Activated naive CD8-positive, alpha-beta T cell treated with anti-CD3 and anti-CD28 coated beads, Interleukin-2, amount 10 ng/mL, durations not matched to agents 7 days and 5 days (primary cell): ENCODE measurements at places on chromosomes 16 and 17.

DNA sequence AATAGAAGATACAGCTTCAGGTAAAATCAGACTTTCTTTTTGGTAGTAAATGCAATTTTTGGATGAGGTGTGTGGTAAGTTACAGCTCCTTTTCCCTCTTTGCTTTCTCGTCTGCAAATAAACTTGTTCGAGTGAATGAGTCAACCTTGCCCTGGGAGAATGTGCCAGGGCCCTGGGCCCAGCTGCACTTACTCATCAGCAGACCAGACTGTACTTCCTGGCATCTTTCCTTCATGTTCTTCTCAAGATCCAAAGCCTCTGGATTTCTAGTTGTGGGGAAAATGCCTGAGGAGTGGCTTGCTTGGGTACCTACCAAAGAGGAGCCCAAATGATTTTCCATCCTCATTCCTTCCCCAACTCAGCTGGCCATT is 5.4 kb upstream of the G6PC1 start:
- no peak for DNase-seq

DNA sequence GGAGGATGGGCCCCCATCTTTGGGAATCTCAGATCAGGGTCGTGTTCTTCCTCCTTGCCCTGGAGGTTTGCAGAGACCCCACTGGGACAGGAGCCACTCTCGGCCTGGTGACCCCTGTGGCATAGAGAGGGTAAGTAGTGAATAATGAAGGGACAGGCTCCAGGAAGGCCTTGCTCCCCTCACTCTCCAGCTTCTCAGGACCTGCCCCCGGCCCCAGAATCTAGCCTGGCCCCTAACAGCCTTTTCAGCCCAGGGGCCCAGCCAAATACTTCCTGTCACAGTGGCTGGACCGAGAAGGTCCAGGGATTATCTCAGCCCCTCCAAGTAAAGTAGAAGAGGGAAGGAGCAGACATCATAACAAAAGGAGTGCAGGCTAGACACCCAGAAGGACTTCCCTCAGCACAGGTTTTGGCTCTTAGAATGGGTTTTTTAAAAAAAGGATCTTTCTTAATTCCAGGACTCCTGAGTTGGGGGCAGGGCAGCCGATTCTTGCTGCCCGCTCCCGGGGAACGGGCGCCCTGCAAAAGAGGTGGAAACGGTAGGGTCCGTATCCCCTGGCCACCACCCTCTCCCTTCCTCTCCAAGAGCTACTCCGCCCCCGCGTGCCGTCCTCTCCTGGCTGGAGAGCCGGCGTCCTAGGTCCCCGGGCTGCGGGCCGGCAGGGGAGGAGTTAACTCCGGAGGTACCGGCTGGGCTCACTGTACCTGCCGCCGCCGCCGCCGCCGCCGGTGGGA is 559 bp upstream of the NXPH3 start:
- no peak for DNase-seq

- DNase-seq = no peak
These were observed 95.2 kb upstream of the AXIN2 start for GRCh38 chr17:65656390-65657250.

GRCh38 chr17:55394357-55395021 is 27.1 kb downstream of the MMD start:
- DNase-seq = no peak

- DNase-seq = no peak
These were observed 359.1 kb upstream of the XYLT1 start for GRCh38 chr16:17829811-17830210.

DNA sequence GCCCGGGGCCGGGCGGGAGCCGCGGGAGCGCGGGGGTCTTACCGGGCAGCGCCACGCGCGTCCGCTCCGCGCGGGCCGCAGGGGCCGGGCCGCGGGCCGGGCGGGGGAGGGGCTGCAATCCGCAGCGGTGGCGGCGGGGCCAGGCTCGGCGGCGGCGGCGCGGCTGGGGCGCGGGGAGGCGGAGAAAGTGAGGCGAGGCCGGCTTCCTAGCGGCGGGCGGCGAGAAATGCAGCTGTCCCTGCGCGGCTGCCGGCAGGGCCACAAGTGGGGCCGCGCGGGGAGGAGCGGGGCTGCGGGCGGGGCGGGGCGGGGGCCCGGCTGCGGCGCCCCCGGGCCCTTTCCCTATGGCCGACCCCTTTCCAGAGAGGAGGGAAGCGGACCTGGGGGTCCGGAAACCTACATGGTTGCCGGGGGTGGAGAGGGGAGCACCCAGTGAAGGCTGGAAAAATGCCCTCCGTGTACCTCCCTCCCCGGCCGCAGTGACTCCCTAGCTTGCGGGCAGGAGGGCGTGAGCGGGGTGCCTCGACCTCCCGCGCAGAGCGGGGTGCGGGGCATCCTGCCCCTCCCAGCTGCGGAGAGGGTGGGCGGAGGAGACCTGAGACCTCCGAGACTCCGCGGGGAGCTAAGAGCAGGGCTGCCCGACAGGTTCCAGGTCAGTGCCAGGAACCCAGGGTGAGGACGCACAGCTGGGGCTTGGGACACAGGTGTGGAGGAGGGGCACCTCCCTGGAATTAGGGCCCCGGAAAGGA is at the start of gene CUEDC1:
Gene CUEDC1, minus strand, starts transcription at position 230 of the 749 bp plus-strand sequence. CDS start 69,848 bp downstream, outside the sequence.
- DNase-seq = peak; percentile 75

DNA sequence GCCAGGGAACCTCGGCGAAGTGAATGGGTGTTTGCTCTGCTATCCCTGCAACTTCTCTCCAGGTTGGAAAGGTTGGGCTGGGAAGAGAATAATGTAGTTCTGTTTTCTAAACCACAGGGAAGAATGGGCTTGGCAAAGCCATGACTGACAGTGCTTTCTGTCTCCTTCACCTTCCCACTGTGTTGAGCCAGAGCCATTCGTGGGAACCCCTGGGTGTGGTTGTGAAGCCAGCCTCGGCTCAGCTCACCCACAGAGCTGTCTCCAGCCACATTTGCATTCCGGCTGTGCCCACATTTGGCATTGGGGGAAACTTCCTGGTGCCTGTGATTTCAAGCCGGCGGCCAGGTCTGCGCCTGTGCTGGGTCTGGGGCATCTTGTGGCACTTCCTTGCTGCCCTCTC is 39.9 kb downstream of the BAIAP2 start:
- DNase-seq = no peak

- no peak for DNase-seq
These were observed 43.6 kb upstream of the HAPSTR1 start for GRCh38 chr16:9047689-9048301.

DNA sequence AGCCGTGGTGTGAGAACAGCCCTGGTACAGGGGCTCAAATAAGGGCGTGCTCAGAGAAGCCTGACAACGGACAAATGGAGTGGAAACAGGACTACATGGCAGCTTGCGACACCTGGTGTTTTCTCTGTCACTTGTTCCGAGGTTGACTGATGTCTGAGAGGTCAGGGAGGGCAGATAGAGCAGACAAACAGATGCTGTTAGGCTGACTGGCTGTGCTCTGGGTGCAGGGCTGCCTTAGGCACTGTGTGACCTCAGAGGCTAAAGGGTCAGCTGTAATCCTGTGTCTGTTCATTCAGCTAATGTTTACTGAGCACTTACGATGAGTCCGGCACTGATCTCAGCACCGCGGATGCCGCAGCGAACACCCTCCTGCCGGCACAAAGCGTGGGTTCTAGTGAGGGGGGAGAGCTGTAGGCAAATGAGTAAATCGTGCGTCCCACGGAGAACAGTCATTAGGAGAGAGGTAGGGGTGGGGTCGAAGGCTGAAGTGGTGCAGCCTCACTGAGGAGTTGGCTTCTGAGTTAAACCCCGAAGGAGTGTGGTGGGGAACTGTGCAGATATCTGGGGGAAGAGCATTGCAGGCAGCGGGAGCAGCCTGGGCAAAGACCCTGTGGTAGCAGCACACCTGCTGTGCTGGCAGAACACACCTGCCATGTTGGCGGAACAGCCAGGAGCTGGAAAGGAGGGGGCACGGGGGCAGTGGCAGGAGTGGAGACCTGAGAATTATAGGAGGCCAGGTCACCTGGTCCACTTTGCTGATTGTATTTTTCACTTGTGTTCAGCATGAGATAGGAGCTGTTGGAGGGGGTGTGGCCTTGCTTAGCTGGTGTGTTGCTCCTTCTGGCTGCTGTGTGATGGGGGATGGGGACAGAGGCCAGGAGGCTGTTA is 35.0 kb downstream of the GPT2 start:
- no peak for DNase-seq

DNA sequence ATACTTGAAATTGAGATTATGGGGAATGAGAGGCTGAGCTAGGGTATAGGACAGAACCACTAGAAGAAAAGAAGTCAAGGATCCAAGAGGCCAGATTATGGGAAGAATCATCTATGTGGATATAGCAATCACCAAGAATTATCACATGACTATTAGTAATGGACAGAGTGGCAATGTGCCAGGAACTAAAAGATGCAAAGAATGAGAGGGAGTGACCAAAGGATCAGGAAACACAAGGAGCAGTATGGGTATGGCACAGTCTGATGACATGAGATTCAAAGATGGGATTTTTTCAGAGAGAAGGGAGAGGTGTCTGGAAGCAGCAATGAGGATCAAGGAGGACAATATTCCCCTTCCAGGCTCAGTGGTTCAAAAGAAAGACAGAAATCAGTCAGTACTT is 212.2 kb downstream of the AATF start:
- no peak for DNase-seq

DNA sequence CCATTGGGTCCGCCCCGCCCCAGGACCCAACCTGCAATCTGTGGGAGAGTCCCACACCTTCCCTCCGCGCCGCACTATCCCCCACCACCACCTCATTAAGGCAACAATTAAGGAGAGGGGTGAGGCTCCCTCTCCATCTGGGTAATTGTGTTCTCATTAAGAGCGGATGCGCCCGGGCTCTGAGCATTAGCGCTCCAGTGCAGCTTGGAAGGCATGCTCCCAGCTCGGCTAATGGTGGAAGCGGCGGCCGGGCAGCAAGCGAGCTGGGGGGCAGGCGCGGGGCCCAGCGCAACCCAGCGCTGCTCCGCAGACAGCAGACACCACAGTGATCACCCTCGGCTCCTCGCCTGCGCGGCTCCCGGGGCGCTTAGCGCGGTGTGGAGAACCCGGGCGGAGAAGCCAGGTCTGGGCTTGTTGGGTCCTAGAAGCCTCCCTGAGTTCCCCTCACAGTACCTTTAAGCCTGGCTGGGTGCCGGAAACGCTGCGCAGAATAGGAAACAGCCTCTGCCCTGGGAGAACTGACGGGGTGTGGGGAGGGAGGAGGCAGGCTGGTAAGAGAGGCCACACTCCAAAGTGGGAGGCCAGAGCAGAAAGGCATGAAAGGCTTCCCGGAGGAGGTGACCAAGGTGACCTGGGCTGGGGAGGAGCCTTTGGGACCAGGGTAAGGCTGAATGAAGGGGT is 6.4 kb downstream of the CBLN1 start:
- no peak for DNase-seq

DNA sequence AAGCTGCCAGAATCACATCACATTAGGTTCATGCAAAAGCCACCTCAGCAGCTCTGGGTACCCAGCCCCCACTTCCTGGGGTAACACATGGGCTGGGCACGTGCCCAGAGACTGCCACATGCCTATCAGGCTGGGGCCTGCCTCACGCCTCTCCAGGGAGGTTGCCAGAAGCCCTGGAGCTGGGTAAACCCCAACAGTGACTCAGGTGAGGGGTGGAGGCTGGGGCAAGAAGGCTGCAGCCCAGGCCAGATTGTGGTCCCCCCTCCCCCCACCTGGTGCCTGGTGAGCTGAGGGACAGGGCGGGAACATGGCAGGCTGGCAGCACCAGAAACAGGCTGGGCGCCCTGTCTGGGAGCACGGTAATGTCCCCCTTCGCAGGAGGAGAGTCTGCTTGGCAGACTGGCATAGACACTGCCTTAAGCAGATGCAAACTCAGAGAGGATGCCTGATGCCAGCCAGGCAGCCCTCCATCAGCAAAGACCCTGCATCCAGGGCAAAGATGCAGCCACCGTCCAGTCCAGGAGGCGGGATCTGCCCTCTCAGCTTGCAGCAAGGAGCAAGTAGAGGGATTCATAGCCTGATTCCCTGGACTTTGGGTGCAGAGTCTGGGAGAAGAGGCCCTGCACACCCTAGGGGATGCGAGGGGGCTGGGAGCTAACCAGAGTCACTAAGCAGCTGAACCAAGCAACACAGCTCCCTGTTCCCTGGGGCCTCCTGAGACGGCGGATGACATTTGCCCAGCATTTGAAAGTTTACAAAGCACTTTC is 28.8 kb downstream of the NGFR start:
- DNase-seq = no peak

GRCh38 chr16:22886927-22887326 is 73.0 kb downstream of the HS3ST2 start:
- no peak for DNase-seq

DNA sequence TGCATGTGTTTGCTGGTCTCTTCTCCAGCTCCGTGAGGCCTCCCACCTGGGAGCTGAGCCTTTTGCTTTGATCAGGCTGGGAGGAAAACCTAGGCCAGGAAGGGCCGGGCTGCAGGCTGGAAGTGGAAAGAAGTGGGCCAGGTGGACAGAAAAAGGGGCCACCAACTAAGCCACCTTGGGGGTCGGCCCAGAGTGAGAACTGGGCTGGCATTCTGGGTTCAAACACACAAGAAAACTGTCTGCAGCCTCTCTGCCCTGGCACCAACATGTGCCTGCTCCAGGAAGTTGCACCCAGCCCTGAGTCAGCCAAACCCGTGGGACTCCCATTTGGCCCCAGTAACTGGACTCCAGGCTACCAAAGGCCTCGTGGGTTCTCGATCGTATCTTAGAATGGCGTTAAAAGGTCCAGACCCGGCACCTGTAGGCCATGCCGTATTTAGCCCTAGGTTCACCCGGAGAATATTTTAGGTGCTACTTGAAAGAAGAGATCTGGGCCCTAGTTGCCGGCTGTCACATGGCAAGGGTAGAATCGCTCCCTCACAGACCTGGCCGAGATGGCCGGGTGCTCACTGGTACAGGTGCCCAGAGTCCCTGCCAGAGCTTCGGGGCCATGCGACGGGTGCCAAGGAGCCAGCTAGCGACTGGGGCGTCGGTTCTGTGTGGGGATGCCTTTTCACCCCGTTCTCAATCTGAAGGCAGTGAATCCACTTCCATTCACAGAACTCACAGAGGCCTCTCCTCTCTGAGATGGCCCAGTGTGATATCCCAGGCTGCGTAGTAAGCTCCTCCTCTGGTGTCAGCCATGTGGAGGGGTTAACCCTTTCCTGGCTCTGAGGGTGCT is 236.6 kb downstream of the MRTFB start:
- DNase-seq = no peak

DNA sequence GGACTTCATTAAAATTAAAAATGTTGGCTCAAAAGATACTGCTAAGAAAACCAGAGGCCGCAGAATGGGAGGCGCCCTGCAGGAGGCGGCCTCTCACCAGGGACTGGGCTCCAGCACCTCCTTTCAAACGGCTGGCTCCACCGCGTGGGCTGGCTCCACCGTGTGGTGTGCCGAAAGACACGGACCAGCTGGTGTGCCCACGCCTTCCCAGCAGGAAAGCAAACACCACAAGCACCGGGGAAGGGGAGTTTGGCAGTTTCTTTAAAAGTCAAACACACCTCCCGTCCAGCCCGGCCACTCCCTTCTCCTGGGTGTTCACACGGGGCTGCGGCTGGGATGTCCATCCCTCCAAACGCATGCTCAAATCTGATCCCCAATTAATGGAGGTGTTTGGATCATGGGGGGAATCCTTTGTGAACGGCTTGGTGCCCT is 13.9 kb downstream of the HAGH start:
- DNase-seq = peak; percentile 59
